Left renal pelvis (tissue), 4 donors: ENCODE measurements at places on chromosomes 6 and 20.

DNA sequence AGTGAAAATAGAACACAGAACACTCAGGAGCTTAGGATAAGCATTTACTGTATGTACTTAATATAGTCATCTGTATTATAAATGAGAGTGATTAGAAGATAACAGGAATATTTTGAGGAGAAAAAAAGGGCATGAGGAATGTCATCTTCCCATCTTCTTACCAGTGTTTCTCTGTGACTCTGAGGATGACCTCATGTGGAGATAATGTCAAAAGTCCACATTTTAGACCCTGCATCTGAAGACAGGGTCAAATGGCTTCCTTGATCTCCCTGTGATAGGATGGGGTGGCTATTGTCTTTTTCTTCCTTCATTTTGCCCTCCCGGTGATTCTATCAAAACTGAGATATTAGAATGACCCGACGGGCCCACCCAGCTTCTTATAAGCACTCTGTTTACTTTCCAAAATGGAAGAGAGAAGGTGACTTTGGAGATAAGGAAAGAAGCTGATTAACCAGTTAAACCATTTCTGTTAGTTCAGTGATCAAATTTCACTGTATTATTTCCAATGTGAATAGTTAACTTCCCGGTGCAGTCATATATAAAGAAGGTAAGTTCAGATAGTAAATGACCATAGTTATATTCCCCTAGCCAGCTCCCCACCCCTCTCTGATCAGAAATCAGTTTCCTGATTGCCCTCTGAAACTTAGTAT, 115.7 kb upstream of the SALL4 start:
- no peak for DNase-seq

- no peak for DNase-seq
Measured at GRCh38 chr6:20213271-20213798, 1.1 kb upstream of the MBOAT1 start.

GRCh38 chr6:129105035-129105434, 222.1 kb downstream of the LAMA2 start:
- no peak for DNase-seq

DNA sequence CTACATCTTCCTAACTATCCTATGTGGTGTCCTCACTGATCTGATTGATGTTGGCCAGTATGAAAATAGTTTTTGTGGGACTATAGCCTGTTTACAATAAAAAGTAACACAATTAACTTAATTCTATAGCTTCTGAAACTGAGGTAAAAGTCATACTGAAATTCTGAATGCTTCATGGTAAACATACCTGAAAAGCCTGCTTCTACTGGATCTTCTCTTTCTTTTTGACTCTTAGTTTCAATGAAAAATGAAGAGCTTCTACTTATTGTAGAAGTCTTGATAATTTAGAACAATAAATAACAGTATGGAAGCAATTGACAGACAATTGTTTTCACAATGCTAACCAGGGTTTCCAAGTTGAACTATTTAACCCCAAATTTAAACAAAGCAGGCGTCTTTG, 383.9 kb upstream of the MMS22L start:
- DNase-seq = no peak

DNA sequence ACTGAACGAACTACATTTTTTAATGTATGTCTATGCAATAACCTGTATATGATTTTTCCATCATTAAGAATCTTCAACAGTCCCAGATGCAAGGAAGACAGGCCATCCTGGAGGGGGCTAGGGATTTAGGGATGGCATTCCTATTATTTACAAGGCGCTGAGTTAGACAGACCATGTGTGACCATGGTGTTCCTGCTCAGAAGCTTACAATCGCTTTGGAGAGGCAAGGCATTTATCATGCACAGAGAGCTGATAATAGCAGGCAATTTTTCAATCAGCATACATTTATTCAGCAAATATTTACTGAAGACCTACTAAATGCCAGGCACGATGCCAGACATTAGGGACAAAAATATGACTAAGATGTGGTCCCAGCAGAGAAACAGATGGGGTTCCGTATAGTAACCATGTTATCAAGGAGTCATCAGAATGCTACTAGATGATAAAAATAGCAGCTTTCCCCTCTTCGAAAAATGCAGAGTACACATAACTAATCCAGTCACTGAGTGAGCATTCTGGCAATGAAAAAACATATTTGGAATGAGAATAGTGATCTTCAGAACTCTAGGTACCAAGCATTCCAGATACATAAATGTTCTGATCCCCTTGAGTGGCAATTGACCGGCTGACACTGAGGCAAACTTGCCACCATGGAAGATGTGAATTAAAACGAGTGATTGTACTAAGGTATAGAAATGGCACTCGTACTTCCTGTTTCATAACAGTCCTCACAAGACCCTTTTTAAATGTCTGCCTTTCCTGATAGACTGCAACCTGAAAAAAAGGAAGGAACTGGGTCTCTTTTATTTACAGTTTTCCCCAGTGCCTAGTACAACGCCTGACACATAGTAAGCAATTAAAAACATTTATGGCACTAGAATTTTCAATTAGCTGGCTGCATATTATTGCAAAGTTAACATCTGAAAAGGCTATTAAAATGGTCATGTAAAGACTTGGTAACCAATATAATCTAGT, 135.7 kb downstream of the ATXN1 start:
- no peak for DNase-seq

DNA sequence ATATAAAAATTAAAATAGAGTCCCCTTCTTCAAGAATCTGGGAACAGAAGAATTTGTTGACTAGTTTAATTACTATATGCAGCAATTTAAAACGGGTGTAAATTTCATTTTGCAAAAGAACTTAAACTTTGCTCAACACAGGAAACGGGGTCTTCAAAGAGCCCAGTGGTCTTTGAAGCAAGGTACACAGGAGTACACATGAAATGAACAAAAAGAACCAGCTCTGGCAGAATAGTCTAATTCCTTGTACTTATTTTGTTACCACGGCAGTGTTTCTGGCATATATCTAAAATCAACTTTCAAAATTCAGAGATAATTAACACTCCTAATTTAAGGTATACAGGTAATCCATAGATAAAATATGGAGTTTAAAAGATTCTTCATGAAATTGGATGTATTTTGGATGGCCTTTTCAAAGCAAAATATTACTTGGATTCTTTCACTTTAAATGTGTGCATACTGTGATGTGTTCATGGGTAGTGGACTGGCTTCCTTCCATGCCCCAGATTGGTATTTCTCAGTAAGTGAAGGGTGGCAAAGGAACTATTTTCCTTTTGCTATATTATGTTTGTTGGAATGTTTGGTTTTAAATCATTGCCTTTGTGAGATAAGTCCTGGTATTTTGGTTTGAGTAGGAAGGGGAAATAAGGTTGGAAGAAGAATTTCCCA, 96.8 kb upstream of the THEMIS start:
- DNase-seq = no peak

GRCh38 chr20:34536798-34537394, 20.7 kb downstream of the DYNLRB1 start:
- DNase-seq = no peak
